Stimulated activated CD8-positive, alpha-beta memory T cell treated with anti-CD3 and anti-CD28 coated beads, Interleukin-7, amount 100 ng/mL, for 1 hour (primary cell): ENCODE measurements at places on chromosomes 2 and 18.

GRCh38 chr2:172084395-172084644 lies 987 bp upstream of the DLX1 start:
- no peak for DNase-seq

DNA sequence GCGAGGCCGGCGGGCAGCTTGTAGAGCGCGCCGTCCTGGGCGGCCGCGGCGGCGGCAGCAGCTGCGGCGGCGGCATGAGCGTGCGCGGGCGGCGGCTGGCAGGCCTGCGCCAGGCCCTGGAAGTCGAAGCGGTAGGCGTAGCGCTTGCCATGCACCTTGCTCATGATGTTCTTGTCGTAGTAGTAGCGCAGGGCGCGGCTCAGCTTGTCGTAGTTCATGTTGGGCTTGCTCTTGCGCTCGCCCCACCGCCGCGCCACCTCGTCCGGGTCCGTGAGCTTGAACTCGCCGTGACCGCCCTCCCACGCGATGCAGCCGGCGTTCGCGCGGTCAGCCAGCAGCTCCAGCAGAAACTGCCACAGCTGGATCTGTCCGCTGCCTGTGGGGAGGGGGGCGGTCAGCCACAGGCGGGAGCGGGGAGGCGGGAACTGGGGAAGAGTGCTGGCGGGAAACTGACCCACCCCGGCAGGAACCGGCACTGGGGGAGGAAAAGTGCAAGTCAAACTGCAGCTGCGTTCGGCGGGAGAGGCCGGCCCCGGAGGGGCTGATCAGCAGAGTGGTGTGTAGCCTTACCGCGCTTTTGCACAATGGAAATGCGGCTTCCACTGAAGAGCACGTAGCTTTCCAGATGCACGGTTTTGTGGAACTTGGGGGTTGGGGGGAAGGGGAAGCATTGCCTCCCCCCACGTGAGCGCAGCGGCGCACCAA lies 3.0 kb downstream of the FEV start:
- DNase-seq: no peak

- no peak for DNase-seq
Observed at GRCh38 chr2:53880756-53881155, 21.0 kb upstream of the GPR75 start.

- no peak for DNase-seq
Observed at GRCh38 chr18:5611221-5611620, 67.4 kb upstream of the EPB41L3 start.

GRCh38 chr2:69205491-69205890 lies 181.5 kb downstream of the GFPT1 start:
- DNase-seq: no peak

DNA sequence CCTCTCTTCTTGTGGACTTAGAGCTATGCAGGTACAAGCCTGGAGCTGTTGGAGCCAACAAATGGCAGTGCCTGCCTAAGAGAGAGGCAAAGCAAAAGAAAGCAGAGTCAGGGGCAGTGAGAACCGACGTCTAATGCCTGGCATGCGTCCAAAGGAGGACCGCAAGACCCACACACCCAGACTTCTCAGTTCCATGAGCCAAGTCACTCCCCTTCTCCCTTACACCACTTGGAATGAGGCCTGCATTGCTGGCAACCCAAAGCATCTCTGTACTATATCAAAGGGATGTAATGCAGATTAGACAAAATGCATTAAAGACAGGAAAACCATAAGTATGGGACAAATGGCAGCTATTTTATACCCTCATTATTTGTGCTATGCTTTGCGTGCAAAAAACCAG lies 49.9 kb upstream of the RNU4ATAC start:
- DNase-seq: no peak

GRCh38 chr2:105929516-105929915 lies 184.8 kb downstream of the NCK2 start:
- no peak for DNase-seq

DNA sequence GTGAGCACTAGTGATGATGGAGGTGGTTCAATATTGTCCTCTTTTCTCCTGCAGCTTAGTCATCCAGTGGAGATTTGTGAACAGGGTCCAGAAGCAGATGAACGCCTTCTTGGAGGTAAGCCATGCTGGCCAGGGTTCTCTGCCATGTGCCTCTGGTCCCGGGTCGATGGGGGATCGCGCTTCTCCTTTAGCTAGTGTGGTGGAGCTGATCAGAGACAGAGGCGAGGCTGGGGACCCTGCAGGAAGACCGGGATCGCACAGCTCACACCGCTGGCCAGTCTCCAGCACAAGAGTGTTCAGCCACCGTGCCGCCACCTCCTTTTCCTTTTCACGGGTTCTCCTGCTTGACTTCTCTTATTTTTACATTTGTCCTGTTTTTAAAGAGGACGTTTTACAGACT lies 243.4 kb downstream of the ALPK2 start:
- DNase-seq: no peak

DNA sequence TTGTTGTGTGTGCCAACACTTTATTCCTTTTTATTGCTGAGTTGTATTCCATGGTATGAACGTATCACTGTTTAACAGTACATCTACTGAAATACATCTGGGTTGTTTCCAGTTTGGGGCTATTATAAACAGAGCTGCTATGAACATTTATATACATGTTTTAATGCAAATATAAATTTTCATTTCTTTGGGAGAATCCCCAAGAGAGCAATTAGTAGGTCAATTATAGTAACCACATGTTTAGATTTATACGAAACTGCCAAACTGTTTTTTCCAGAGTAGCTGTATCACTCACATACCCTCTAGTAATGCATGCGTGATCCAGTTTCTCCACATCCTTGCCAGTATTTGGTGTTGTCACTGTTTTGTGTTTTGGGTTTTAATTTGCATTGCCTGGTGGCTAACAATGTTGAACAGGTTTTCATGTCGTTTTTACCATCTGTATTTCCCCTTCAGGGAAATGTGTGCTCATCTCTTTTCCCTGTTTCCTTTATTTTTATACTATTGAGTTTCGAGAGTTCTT lies 81.0 kb downstream of the TMEM131 start:
- DNase-seq: no peak

- DNase-seq: no peak
Observed at GRCh38 chr2:230677201-230677946, 35.3 kb upstream of the CAB39 start.

DNA sequence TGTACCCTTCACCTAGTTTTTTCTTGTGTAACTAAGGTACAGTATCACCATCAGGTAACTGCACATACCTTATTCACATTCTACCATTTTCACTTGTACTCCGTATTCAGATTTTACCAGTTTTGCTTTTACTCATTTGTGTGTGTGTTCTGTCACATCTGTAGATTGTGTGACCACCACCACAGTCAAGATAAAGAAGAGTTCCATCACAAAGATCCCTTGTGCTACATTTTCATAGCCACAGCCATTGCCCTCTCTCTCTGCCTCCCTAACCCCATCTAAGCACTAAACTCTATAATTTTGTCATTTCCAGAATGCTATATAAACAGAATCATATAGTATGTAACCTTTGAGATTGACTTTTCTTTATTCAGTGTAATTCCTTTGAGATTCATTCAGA lies 23.5 kb downstream of the DIS3L2 start:
- DNase-seq: no peak

GRCh38 chr2:101474731-101475384 lies at the start of gene RFX8:
Gene RFX8 (minus strand): TSS chr2:101475112. CDS start chr2:101466848, 8,264 bp downstream.
- peak; percentile 2 for DNase-seq

- no peak for DNase-seq
Observed at GRCh38 chr2:127709336-127709735, 8.0 kb downstream of the SFT2D3 start.

DNA sequence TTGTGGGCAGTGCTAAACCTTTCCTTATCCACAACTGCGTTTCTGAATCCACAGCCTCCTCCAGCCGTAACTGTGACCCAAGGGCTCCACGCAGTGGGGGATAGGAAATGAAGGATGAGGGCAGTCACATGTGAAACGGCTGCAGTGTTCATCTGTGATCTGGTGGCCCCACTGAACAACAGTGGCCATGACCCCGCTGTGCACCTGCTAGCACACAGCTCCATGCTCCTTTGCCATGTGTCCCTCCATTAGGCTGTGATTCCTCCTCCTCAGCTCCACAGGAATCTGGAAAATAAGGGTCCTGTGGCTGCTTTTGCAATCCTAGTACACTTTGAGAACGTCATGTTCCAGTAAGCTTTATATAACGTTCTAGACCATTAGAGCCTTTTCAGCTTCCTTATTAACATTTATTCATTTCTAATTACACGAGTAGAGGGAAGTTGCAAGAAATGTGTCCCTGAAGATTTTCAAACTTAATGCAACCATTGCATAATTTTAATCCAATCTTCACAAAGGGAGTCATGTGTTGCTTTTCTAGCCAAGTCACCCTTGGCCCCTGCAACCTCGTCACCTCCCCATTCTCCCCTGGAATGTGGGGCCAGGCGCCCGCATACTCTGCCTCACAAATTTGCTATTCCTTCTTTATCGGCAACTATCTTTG lies 7.1 kb upstream of the NAPG start:
- DNase-seq: no peak

GRCh38 chr2:48227617-48228344 lies 302.2 kb upstream of the STON1 start:
- no peak for DNase-seq

- DNase-seq: no peak
Observed at GRCh38 chr2:113089916-113090315, 22.1 kb downstream of the IL1F10 start.

DNA sequence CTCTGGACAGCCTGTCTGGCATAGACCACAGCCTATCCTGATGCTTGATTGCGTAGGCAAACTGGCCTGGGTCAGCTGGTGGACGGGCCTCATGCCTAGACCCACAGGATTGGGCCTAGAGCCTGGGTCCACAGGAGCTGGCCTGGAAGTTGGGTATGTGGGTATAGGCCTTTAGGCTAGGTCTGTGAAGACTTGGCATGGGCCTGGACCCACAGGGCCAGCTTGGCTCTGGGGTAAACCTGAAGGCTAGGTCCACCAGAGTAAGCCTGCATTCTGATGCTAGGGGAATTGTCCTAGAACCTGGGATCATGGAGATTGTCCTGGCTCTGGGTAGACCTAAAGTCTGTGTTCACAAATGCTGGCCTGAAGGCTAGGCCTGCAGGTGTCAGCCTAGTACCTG lies 1293.7 kb downstream of the CNTNAP5 start:
- no peak for DNase-seq

GRCh38 chr18:76414936-76415621 lies 80.0 kb downstream of the ZNF516 start:
- no peak for DNase-seq

GRCh38 chr2:73993376-73993775 lies 8.7 kb downstream of the TET3 start:
- DNase-seq: no peak

GRCh38 chr2:119222213-119222612 lies 1.4 kb upstream of the STEAP3 start:
- no peak for DNase-seq

GRCh38 chr2:238259061-238260020 lies 19.5 kb upstream of the HES6 start:
- no peak for DNase-seq

GRCh38 chr2:3805201-3805939 lies 102.0 kb downstream of the DCDC2C start:
- no peak for DNase-seq

GRCh38 chr2:56505885-56506284 lies 322.1 kb downstream of the CCDC85A start:
- DNase-seq: no peak

GRCh38 chr2:105525201-105525600 lies 126.3 kb upstream of the FHL2 start:
- DNase-seq: no peak

GRCh38 chr2:11457935-11458334 lies 8.0 kb downstream of the E2F6 start:
- no peak for DNase-seq

DNA sequence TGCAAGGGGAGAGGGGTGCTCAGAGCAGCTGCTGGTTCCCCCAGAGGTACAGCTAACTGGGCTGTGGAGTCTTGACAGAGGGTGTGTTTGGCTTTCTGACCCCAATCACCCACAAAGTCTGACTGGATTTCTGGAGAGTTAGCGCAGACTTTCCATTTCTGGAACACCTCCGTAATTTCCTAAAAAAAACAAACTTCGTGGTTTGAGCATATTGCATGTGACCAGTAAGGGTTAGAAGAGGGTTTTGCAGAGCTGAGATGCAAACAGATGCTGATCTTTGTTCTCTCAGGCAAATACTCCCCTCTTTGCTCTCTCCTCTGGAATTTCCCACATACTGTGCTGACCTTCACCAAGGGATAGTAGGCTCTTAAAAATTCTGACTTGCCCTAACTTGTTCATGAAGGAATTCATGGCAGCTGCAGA lies 44.5 kb upstream of the TMEM247 start:
- DNase-seq: no peak

DNA sequence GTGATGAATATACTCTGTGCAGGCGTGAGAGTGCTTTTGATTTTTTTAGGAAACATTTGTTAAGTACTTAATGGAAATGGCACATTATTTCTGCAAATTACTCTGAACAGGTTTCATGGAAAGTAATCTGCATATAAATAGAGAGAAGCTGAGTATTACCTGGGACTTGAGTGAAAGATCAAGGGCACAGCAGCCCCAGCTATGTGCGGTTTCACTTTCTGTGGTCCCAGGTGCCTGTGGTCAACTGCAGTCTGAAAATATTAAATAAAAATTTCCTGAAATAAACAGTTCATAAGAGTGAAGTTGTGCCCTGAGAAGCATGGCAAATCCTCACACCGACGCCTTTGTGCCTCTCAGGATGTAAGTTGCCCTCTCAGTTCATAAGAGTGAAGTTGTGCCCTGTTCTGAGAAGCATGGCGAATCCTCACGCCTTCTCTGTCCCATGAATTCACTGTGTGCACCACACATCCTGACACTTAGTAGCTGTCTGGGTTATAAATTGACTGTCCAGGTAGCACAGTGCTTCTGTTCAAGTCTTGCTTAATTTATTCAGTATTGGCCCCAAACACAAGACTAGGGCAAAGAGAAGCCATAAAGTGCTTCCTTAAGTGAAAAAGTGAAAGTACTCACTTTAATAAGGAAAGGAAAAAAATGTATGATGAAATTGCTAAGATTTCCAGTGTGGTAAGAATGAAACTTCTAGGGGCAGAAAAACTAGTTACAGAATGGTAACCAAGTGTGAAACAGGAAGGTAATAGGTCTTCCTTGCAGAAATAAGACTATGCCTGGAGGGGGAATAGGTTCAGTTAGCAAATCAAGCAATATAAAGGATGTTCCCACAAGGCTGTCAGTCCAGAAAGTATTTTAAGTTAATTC lies 4.3 kb upstream of the SNTG2 start:
- no peak for DNase-seq

DNA sequence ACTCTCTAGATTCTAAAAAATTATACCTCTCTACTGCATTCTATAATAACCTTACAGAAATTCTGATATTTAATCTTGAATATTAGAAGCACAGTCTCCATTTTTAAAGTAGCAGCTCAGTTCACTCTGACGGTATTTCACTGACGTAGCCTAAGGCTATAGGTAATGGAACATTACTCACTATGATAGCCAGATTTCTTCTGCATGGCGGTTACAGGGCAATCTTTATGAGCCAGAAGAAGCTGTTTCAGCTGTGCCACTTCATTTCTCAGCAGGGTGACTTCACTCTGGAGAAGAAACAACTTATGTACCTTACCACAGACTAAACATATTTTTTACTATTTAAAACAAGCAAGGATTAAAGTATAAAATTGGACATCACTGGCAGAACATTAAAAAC lies 75.3 kb upstream of the CHN1 start:
- no peak for DNase-seq
